ENCODE measurements at places on chromosomes 7 and 10.

DNA sequence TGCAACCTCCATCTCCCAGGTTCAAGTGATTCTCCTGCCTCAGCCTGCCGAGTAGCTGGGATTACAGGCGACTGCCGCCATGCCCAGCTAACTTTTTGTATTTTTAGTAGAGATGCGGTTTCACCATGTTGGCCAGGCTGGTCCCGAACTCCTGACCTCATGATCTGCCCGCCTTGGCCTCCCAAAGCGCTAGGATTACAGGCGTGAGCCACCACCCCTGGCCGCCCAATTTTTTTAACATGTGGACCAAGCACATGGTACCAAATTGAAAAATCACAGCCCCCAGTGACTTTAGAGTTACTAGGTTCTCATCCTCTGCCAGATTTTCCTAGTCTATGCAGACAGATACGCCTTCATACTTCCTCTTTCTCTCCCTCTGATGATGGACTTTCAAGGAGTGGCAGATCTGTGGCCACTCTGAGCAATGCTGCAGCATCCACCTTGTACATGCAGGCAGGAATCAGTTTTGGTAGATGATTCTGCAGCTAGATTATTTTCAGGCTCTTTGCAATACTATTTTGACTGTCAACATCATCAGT, 34.0 kb upstream of the EZH2 start:
- peak; percentile 6 for DNase-seq

DNA sequence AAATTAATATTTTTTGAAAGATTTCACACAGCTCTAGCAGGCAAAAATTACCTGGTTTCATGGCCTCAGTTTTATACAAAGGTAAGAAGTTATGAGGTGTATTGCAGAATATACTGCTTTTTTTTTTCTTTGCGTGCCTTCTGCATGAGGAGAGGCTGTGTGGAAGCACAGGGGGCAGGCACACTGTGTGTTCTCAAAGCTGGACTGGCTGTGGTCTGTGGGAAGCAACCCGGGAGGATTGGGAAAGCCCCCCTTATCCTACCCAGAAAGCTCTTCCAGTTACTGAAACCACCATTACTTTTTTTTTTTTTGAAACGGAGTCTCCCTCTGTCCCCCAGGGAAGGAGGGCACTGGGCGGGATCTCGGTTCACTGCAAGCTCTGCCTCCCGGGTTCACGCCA, 25.0 kb downstream of the ADARB2 start:
- no peak for DNase-seq

- peak; percentile 80 for DNase-seq
These were observed 95.5 kb downstream of the MAP3K8 start for GRCh38 chr10:30529373-30529998.

DNA sequence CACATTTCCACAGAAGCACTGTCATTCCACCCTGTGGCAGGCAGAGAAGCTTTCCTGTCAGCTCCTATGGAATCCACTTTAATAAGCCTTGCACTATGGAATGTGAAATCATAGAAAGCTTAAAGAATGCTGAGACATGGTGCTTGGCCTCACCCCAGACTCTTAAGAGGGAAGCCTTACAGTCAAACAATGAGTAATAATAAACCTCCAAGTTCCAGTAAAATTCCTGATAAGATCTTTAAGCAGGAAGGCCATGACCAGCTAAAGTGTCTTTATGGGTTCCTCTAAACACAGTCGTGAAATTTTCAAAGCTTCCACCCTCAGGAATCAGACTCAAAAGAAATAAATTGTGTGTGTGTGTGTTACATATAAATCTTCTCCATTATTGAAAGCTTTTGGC, 11.9 kb upstream of the TEX36 start:
- no peak for DNase-seq

GRCh38 chr10:37777056-37777455, 80.4 kb downstream of the ZNF248 start:
- no peak for DNase-seq

- no peak for DNase-seq
These were observed 45.8 kb downstream of the FKBP6 start for GRCh38 chr7:73373741-73374140.

GRCh38 chr7:133442818-133443217, 189.9 kb downstream of the EXOC4 start:
- no peak for DNase-seq

- no peak for DNase-seq
These were observed 5.1 kb upstream of the MACC1 start for GRCh38 chr7:20222219-20222828.
